Activated CD4-positive, alpha-beta T cell treated with anti-CD3 and anti-CD28 coated beads, Interleukin-2, amount 50 U/mL, for 16 hours (primary cell): ENCODE measurements at places on chromosomes 11 and 22.
A peak's percentile ranks its signal among the peaks of the same experiment; 100 is the strongest.

DNA sequence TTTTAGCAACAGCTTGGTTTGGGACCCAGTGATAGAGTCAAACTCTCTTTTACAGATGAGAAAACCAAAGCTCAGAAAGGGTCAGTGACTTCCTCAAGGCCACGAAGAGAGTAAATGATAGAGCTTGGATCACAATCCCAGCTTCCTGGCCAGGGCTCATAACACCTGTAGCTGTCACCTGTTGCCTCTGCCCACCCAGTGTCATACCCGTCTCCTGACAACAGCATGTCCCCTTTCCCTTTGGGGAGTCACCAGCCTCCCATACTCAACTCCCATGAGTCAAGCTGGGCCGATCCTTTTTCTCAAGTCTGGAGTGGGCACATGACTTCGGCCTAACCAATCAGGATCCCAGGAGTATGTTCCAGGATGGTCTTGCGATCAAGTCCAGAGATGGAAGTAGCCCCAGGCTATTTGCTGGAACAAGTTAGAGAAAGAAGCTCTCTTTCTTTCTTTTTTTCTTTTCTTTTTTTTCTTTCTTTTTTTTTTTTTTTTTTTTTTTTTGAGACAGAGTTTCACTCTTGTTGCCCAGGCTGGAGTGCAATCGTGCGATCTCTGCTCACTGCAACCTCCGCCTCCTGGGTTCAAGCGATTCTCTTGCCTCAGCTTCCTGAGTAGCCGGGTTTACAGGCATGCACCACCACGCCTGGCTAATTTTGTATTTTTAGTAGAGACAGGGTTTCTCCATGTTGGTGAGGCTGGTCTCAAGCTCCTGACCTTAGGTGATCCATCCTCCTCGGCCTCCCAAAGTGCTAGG lies 27.8 kb upstream of the MYH9 start:
- DNase-seq: no peak

- no peak for DNase-seq
These were observed 826.5 kb downstream of the NTM start for GRCh38 chr11:132196928-132197327.

- DNase-seq: no peak
These were observed 978 bp downstream of the C11orf87 start for GRCh38 chr11:109422870-109423465.

- no peak for DNase-seq
These were observed 4.3 kb downstream of the MED15 start for GRCh38 chr22:20511578-20512229.

GRCh38 chr11:124892146-124892545 lies 5.5 kb downstream of the ROBO4 start:
- no peak for DNase-seq

DNA sequence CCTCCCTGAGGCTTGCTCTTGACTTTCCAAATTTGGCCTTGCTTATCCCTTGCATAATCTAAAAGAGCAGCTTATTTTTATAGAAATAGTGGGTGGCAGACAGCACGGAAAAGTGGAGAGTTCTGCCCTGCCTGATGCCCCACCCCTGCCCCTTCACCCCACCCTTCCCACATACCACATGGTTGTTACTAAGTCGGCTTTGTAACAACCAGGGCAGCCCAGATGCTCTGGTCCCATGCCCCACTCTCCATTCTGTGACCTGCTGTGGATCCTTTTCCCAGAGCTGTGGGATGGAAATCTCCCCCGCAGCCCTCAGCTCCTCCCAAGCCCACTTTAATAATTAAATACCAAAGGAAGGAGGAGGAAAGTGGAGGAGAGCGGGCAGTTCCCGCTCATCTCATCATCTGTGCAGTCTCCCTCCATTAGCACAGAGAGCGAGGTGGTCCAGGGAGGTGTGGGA lies 10.9 kb downstream of the MRGPRF start:
- no peak for DNase-seq

DNA sequence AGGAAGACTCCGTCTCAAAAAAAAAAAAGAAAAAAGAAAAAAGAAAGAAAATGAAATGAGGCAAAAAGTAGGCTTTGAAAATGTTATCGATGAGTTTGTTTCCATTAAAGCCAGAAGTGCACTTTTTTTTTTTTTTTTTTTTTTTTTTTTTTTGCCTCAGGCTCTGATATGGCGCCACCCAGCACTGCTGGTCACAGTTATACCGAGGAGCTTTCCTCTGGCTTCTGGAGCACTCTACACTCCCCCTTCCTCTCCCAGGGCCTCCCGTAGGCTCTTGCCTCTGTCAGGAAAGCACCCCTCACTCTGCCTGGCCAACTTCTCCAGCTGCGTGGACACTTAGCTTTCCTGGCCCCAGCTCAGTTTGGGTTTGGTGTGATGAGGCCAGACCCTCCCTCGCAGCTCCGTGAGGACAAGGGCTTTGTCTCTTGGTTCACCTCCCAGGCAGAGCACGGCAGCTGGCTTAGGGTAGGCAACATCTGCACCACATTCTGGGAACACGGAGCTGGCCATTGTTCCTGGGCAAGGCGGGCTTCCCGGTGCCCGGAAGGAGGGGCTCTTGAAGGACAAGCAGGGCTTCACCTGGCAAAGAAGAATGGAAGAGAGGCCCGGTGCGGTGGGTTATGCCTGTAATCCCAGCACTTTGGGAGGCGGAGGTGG lies 16.9 kb downstream of the FADS2 start:
- DNase-seq: no peak

DNA sequence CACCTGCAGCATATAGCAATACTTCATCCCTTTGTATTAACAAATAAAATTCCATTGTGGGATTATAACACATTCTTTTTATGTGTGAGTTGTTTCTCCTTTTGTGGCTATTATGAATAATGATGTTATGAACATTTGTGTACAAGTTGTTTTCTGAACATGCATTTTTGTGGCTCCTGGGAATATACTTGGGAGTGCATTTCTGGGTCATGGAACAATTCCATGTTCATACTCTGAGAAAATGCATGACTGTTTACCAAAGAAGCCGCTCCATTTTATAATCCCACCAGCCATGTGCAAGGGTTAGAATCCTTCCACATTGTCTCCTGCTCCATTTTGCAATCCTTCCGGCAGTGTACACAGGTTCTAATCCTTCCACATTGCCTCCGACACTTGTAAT lies 713.8 kb downstream of the TBC1D22A start:
- no peak for DNase-seq

- DNase-seq: no peak
These were observed 33.2 kb upstream of the CRYBB3 start for GRCh38 chr22:25166266-25167040.

GRCh38 chr11:27124514-27125264 lies 84.1 kb downstream of the BBOX1 start:
- DNase-seq: no peak

DNA sequence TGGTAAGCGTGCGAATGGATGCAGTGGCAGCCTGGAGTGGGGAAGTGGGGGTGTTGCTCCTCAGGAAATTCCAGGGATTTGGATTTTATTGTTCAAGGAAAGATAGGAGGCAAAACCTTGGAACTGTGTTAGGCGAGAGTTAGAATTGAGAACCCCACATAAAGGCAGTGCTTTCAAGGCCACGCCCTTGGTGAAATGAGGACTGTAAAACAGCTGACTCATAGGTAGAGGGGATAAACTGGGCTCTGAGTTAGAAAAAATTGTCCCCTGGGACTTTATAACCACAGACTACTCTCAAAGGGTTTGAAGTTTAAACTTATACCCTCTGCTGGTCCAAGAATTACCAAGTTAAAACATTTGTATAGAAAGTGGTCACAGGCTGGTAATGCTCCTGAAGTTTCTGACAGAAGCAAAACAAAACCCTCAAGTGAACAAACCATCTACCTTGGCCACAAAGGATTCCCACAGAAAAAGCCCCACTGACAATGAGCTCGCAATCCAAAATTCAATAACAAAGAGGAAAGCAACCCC lies 250.3 kb upstream of the TBCEL start:
- no peak for DNase-seq

DNA sequence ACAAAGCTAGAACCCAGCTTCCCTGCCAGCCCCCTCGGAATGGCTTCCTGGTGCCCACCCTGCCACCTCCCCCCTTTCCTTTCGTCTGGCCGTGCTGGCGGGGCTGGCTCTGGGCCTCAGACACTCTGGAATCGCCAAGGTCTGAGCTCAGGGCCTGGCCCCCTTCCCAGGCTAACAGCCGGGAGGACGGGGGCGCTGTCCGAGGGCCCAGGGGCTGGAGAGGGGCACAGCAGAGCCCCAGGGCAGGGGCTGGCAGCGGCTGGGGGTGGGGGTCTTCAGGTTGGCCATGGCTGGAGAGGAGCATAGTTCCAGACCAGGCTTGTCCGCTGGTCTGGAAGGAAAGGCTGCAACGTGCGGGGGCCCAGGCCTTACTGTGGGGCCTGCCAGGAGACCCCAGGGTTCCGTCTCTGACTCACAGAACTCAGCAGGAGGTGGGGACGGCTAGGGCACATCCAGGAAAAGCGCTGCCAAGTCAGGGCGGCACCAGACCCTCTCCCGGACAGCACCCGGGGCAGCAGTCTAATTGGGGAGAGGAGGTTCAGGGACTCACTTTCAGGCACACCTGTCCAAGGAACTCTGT lies 861 bp upstream of the LTBP3 start:
- DNase-seq: no peak

- no peak for DNase-seq
These were observed 52.3 kb downstream of the ZBTB44 start for GRCh38 chr11:130262424-130262823.

GRCh38 chr22:39535357-39535725 lies 2.8 kb upstream of the RPS19BP1 start:
- no peak for DNase-seq

DNA sequence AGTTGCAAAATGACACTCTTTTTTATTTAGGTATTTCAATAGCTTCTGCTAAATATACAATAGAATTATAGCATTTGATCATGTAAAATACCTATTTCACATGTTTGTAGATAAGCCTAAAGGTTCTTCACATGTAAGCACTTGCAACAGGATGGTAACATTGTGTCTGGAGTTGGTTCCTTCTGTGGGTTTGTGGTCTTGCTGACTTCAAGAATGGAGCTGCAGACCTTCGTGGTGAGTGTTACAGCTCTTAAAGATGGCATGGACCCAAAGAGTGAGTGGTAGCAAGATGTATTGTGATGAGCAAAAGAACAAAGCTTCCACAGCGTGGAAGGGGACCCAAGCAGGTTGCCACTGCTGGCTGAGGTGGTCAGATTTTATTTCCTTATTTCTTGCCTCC lies 246.4 kb upstream of the PDGFD start:
- no peak for DNase-seq

DNA sequence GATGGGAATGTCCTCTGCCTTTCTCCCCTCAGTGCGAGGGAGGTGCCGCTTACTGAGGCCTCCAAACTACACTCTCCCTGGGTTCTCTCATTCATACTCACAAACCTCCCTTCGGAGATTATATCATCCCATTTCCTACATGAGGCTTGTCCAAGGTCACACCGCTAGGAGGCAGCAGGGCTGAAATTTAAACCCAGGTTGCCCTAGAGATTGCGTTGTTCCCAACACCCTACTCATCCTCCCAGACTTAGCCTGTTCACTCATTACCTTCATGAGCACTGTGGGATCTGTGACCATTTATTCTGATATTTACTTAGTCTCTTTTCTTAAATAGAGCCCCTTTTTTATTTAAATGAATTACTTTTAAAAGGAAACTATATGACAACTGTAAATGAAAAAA lies 31.1 kb downstream of the SDHAF2 start:
- DNase-seq: no peak

DNA sequence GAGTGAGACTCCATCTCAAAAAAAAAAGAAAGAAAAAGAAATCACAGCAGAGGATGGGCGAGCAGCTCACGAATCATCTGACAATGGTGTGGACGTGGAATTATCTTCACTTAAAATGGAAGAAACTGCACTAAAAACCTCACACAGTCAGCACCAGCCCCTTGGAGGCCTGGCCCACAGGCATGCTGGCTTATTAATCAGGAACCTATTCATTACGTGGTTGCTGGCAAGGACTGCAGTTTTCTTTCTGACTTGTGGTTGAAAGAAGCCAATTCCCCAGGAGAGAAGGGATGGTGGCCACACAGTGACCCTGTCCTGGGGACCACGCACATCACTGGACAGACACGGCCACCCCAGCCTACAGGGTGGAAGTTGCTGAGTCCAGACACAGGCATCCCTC lies 401.1 kb downstream of the CTTN start:
- no peak for DNase-seq

DNA sequence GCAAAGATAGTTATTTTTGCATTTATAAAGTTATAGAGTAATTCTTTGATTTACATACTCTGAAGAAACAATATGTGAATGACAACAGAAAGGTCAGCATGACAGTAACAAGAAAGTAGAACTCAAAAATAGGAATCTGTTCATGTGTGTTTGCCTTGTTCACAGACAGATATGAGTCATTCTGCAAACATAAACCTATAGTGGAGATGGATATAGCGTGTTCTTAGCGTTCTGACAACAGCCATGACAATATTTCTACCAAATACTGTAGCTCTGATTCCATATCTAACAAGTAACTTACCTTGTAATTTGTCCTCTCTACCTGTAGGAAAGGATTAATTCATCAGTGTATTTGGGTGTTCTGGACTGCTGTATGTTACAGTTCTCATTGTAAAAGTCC lies 208.5 kb upstream of the MTMR2 start:
- peak; percentile 19 for DNase-seq

DNA sequence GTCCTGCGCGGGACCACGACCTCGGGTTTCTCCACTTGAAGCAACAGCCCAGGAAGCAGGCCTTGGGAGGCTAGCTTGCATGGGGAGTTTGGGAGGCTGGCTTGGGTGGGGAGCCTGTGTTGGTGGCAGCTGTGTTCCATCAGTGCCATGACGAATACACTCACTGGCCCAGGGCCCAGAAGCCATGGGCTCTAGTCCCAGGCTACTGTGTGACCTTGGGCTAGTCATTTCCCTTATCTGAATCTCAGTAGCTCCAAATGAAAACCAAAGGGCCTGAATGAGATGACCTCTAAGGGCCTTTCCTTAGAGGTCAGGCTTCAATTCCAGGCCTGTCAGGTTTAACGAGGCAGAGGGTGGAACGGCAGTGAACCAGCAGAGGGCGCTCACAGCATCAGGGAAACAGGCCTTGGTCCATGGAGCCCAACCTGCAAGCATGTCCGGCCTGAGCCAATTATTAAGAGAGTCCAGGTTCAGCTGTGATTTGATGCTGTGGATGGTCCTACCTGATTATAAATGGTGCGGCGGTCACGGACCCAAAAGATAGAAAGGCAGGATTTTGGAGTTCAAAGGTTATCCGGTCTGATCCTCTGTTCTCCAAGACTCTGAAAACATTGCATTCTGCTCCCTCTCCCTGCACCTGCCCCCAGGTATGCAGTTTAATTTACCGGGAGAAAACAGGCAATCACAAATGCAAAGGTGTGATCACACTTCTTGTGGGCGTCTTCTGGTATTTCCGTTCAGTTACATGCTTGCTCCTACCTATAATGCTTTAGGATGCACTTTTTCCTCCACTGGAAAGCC lies 15.9 kb downstream of the PTPN5 start:
- peak; percentile 74 for DNase-seq
